RWPE2 (cell line): ENCODE measurements at places on chromosomes 7 and 10.

DNA sequence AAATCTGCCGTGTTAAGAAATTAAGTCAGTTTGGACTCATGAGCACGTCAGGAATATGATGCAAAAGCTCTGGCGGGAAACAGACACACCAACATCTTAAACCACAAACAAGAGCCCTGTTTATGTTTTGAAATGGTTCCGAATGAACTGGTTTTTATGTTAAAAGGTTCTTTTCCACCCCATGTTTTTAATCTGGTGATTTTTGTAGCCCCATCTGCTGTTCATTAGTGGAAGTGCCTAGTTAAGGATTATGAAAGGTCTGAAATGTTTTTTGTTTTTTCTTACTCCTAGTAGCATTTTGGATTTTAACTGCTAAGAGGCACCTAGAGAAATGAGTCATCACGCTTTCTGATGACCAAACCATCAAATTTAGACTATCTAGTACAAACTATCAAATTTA lies 404.1 kb upstream of the MKI67 start:
- DNase-seq, result no peak

- DNase-seq, result no peak
Observed at GRCh38 chr7:94231305-94231704, 163.4 kb upstream of the COL1A2 start.

DNA sequence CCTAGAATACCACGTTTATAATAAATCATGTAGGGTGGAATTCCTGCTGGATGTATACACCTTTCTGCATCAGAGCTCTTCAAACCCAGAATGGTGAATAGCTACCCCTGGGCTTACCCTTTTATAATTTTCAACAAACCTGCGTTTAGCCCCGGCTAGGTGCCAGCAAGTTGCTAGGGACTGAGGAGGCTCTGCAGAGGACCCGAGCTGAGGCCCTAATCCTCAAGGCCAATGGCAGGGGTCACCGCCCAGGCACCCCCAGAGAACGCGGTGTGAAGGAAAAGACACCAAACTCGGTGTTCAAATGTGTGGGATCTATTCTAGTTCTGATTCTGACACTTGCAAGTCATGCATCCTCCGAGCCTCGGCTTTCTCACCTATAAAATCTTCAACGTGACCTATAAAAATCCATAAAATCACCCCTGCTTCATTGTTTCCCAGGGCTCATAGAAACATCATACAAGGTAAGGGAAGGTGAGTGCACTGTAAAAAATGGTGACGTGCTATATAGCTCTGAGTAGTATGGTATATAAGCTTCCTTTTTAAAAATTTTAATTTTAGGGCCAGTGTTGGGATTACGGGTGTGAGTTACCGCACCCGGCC lies 2.5 kb upstream of the ANXA11 start:
- DNase-seq, result no peak

GRCh38 chr10:110460111-110460809 lies 37.4 kb upstream of the DUSP5 start:
- DNase-seq, result no peak

GRCh38 chr10:25683344-25683743 lies 250.7 kb upstream of the MYO3A start:
- DNase-seq, result no peak

DNA sequence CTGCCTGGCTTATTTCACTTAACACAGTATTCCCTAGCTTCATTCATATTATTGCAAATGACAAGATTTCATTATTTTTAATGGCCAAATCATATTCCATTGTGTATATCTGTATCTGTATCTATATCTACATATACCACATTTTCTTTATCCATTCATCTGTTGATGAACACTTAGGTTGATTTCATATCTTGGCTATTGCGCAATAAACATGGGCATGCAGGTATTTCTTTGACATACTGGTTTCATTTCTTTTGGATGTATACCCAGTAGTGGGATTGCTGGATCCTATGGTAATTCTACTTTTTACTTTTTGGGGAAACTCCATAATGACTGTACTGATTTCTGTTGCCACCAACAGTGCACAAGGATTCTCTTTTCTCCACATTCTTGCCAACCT lies 68.9 kb upstream of the CREB5 start:
- no peak for DNase-seq

DNA sequence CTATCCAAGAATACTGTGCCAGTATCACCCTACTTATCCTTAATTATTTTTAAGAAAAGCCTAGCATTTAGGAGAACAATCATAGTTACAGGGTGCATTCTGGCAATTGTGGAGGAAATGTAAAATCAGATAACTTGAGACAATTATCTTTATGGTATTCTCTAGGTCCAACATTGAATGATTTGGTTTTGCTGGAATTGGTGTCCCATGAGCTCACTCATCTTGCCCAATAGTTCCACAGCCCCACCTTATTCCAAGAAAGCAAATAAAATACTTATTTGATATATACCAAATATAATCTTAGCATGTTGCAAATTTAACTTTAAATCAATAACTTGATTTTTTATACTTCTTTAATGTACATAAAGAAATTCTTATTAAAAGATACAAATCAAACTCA lies 65.3 kb downstream of the DGKB start:
- DNase-seq, result no peak

DNA sequence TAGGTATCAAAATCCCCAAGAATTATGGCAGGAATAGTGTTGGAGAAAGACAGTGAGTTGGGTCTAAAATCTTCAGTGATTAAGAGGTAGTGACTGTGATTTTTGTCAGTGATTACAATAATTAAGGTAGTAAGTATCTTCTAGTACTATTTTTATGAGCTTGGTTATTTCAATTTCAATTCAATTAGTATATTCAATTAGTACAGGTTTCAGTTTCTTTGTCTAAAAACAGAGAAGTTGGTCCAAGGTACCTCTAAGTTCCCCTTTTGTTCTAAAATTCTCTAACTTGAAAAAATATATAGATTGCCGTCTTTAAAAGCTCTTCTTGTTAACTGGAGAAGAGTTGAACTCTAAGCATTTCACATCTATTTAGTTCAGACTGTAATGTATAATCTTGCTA lies 82.9 kb downstream of the OTUD1 start:
- no peak for DNase-seq

- no peak for DNase-seq
Observed at GRCh38 chr7:103851357-103851756, 138.1 kb downstream of the RELN start.

GRCh38 chr7:83824214-83824613 lies 175.3 kb upstream of the SEMA3E start:
- no peak for DNase-seq

- peak; percentile 53 for DNase-seq
Observed at GRCh38 chr7:2013381-2014311, 219.1 kb downstream of the MAD1L1 start.

- peak; percentile 49 for DNase-seq
Observed at GRCh38 chr7:151018421-151019129, 5.7 kb downstream of the ATG9B start.

DNA sequence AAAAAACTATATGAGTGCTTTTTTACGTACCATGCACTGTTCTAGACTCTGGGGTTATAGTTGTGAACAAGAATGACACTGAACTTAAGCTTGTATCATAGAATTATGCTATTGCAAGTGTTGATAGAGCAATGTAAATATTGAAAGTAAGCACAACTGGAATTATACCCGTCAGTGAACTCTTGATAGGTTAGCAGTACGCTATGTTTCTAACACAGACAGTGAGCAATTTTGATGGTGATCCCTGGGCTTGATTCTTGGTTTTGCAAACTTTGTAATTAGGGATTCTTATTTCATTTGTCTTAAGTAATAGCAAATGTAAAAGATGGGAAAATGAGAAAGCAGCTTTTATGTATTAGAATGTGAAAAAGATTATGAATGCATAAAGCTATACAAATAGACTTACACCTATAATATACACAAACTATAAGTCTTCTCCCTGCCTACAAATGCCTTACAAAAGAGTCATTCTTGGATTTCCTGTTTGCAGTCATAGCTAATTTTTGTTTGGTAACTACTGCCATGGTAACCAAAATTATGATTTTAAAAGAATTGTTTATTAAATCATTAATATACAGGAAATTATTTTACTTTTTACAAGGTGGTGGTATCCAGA lies 6.7 kb downstream of the TES start:
- DNase-seq, result no peak

- no peak for DNase-seq
Observed at GRCh38 chr7:28509251-28510025, 97.1 kb downstream of the CREB5 start.

DNA sequence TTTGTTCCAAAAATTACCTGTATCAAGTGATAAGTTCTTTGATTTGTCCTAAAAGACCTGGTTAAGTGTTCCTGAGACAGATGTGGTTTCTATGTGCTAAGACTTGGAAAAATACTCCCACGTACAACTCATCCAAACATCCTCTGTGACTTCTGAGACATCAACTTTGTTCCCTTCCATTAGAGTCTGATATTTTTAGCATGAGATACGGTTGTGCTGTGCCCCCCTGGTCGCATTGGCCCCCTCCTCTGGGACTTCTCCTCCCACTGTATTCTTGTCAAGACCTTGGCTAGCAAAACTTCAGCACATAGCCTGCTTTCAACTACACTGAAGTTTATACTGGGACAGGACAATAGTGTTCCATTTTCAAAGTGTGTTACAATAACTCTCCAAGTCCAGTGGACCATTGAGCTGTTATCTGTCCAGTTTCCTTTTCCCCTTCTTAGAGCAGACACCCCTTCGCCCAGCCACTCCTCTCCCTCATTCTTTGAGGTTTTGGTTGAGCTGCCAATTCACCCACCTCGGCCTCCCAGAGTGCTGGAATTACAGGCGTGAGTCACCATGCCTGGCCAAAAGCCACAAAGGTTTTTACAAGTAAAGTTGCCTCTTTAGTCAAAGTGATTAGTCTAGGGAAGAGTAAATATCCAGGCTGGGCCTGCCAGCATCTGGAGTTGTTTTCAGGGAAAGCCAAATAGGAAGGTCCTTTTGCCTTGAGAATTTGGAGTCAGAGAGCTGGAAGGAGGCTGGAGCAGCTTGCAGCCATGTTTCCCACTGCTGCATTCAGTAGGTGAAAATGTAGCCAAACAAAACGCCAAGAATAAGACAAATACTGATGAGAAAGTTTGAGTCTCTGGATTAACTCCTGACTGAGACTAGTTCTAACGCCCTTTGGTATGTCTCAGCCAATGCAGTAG lies 17.8 kb upstream of the PDLIM1 start:
- DNase-seq, result peak; percentile 92

- no peak for DNase-seq
Observed at GRCh38 chr10:75016325-75016724, 95.1 kb upstream of the SAMD8 start.
